Epithelial cell of proximal tubule (primary cell): ENCODE measurements at places on chromosomes 5 and 9.
A peak's percentile ranks its signal among the peaks of the same experiment; 100 is the strongest.

DNA sequence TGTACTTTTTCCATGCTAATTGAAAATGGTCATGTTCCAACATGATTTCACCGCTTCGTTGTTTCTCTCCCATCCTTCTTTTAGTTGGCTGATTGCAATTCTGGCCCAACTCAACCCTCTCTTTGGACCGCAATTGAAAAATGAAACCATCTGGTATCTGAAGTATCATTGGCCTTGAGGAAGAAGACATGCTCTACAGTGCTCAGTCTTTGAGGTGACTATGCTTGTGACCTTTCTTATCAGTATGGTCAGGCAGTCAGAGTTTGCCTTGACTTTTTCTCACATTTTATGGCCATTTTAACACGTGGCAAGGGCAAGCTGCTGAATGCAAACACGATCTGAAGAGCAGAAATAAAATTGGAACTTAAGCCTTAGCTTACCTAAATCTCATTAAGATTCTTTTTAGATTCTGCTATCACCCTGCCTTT is 36.0 kb upstream of the CREBRF start:
- no peak for DNase-seq

GRCh38 chr5:17918373-17919104 is 284.3 kb downstream of the TAF11L14 start:
- no peak for DNase-seq

DNA sequence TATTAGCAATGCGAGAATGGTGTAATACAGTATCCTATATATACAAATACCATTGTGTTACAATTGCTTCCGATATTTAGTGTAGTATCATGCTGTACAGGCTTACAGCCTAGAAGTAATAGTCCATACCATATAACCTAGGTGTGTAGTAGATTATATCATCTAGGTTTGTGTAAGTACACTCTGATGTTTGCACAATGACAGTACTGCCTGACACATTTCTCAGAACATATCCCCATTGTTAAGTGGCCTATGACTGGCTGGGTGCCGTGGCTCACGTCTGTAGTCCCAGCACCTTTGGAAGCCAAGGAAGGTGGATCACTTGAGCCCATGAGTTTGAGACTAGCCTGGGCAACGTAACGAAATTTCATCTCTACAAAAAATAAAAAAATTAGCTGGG is 124.6 kb downstream of the PAM start:
- no peak for DNase-seq

DNA sequence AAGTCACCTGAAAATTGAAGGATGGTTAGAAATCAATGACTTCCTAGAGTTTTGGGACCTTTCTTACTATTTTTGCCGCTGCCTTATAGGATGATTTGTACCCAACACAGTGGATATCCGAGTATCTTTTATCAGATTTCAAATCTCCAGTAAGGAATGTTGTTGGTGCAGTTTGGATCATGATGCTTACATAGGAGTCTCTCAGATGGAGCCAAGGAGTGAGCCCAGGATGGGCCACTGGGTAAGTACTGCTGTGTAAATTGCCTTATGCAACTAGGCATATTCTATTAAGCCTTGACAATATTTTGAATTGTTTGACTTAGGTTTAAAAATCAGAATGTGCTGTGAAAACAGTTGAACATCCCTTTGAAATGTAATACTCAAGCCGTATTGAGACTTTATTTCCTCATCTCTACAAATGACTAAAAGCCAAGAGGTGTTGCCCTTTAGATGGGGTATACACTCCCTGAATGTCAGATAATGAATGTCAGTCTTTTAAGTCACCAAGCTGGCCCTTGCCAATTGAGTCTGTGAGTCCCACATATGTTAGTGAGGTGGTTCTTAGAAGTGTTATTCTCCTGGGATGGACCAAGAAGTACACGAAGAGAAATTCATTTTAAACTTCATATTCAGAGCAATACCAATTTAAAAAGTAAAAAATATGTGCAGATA is 271.8 kb upstream of the CTNND2 start:
- DNase-seq: no peak

GRCh38 chr9:79764374-79764773 is 192.6 kb downstream of the TLE4 start:
- DNase-seq: peak; percentile 38

DNA sequence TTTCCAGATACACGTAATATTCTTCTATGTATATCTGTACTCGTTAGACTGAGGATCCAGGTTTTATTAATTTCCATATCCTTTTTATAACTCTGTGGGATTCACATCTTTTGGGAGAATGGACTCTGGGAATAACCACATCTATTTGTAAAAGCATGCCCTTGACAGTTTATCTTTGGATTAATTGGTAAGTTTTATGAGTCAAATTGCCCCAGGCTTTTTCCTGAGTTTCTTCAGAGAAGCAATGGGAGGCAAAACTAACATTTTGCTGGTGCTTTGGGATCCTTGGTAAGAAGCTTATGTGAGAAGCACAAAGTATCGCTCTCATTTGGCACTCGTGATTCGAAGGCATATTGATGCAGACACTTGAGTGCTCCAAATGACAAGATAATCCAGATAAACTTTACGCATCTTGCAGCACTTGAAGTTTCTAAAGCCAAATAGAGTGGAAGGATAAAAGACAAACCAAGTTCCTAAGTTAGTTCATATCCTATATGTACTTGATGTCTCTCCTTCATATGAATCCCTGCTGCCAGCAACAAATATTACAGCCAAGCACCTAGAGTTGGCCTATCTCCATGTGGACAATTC is 324.7 kb downstream of the TLE4 start:
- no peak for DNase-seq

DNA sequence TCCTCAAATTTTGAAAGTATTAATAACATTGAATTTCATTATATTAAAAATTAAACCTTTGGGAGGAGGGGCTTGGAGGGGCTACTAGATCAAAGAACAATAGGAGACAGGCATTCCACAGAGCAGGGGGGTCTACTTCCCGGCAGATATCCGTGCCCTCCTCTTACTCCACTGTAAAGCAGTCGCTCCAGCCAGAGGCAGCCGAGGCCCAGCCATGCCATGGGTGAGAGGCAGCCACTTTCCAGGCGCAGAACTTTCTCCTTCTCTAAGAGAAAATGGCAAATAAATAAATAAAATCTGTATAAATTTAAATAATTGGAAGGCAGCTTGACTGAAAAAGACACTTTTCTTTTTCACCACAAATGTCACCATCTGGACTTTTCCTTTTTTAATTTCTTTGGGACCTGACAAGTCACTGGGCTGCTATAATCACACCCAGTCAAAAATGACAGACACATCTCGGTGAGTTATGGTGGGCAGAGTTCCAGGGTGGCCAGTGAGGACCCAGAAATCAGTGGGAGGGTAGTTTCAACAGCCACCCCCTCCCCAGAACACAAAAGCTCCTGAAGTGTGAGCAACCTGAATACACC is 302.2 kb upstream of the SMARCA2 start:
- DNase-seq: no peak

DNA sequence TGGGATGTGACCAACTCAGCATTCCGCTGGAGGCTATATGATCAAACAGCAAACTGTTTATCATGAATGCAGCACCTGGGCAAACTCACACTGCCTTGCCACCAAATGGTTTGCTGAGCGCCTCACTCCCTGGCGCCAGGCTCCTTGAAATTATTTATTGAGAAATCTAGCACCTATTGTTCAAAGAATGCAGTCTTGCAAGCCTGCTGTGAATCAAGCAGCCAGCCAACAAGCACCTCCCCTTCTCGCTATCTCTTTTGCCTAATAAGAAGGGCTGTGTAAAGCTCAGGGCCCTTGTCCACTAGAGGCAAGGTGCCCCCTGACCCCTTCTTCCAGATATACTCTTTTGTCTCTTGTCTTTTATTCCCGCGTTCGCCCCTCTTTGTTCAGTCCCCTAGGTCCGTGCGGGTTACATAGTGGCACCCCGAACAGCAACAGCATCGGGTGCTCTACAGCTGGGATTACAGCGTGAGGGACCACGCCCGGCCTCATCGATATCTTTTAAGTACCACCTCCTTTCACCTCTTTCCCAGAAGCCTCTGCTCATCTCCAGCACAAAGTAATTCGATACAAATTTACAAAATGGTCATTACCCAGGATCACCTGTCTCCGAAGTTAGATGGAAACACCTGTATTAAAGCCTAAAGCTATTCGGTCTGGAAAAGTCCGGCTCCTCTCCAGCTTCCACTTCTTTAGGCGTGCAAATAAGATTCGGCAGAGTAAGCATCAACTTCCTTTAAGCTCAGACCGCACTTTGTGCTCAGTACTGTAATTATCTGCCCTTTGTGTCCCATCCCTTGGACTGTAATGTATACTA is 896 bp downstream of the RIGI start:
- no peak for DNase-seq

DNA sequence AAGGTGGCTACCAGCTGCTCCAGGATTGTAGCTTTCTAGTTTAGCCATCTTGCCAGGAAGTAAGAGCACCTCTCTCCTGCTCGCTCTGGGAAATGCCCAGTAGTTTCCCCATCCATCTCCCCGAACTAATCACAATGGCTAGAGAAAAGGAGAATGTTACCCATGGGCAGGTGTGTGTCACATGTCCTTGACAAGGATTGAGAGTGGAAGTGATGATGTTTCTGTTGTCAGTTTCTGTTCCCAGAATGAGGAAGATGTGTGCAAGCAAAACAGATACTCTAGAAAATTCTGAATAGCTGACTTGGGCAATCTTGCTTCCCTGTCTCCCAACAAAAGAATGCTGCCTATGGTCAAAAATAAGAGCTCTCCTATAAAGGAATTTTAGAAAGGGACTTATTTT is 429.5 kb downstream of the EBF1 start:
- DNase-seq: no peak

DNA sequence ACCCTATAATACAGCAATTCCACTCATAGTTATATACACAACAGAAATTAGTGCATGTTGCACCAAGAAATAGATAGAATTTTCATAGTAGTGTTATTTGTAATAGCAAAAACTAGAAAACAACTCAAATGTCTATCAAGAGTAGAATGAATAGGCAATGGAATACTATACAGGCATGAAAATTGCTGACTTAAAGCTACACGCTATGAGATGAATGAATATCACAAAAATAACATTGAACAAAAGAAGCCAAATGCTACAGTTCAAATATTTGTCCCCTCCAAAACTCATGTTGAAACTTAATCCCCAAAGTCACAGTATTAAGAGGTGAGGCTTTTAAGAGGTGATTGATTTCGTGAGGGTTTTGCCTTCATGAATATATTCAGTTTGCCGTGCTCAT is 215.1 kb downstream of the FRMD3 start:
- DNase-seq: no peak

DNA sequence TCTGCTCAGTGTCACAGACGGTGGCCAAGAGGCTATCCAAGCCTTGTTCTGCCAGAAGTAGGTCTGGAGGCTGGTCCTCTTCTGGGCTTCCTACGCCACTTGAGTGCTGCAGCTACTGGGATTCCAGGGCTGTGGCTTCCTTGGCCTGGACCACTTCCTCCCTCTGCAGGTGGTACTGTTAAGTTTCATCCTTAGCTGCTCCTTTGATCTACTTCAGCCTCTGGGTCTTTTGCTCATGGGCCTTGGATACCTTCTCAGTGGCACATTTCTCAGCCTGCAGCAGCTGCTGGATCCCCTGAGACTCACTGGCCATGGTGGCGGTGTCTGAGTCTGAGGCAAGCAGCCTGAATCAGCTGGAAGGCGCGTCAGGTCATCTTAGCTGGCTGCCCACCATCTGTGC is 10.3 kb downstream of the CNOT8 start:
- DNase-seq: no peak

GRCh38 chr5:54421976-54422375 is 33.5 kb upstream of the HSPB3 start:
- DNase-seq: no peak

DNA sequence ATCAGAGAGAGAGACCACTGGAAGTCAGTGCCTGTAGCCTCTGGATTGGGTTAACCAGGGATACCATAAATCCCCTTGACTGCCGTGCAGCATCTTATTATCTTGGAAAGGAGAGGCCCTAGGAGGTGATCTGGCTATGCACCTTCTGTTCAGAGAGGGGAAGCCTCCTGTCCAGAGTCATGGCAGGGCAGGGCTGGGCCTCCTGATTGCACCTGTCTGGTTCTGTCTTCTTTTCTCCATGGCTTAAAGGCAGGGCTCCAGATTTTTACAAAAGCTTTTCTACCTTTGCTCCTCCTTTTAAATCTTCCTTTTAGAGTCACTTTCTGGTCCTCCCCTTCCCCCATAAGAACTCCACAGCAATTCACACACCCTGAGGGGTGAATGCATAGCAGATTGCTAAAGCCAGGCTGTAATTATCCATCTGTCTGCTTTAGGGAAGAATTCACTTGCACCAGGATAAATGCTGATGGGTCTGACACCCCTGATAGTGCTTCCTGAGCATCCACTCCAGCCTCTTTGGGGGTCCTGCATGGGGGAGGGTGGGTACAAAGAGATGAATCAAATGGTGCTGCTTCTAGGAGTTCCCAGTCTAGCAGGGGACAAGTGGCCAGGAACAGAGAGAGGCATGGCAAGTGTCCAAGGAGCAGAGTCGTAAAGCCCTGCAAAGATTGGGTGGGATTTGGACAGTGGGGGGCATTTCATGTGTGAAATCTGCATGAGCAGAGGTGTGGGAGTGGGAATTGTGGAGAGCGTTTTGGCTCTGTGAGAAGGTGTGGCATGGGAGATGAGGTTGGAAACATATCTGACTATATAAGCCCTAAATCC is 141.3 kb upstream of the ALDH1B1 start:
- DNase-seq: no peak

DNA sequence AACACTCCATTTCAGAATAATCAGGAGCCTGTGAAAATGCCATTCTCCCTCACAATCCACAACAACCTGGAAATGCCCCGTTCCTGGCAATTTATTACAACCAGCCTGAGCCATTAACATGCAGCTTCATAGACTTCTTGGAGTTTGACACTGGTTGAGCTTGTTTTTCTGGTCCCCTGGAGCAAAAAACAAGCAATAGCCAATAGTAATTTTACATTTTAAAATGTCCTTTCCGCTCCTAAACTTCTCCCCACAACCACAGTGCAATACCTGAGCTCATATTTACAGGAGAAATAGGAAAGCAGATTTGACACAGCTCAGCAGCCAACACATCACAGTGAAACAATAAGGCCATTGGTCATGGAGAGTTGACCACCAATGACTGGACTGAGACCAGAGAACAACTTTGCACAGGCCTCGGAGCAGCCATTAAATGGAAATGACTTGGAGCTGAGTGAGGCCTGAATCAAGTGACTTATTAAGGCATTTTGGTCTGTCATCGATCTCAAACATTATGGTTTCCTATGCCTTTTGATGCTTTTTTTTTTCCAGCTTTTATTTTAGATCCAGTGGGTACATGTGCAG is 73.0 kb downstream of the ENC1 start:
- DNase-seq: no peak

DNA sequence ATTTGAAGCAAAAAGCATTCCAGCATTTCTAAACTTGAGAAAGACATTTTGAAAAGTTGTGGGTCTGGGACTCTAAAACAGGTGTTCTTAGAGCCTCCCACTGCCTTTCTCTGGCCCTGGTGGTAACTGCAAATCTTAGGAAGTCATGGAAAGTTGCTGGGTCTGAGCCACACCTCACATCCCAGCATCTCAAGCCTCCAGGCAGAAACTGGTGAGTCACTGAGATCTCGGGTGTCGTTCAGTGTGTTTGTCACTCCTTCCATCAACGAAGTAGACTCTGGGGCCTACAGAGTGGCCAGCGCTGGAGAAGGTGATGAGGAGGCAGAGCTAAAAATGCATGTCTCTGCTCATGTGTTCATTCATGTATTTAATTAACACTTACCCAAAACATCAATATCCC is 59.6 kb upstream of the C5orf58 start:
- DNase-seq: no peak
